ENCODE measurements at places on chromosomes 4 and X. TPM values are rescaled to one million over a fixed set of nuclear protein-coding genes. Genes with fewer than 3 reads are reported as not detected.

Gene XAGE3
- not detected for total RNA-seq

Gene GLRA3
- total RNA-seq, result not detected

Gene CDKL2
- 20.9 TPM for total RNA-seq

Gene RBMXL3
- not detected for total RNA-seq

Gene GAGE2A
- total RNA-seq, result not detected

GRCh38 chrX:131789664-131790063, 233.4 kb upstream of the STK26 start:
- H3K4me1 ChIP-seq, result no peaks in the 10 kb centered on the region
- H3K27ac ChIP-seq, result no peak overlapping the region
- no peak overlapping the region for H3K4me3 ChIP-seq
- H3K27me3 ChIP-seq, result no peaks in the 10 kb centered on the region
- no peak for DNase-seq

DNA sequence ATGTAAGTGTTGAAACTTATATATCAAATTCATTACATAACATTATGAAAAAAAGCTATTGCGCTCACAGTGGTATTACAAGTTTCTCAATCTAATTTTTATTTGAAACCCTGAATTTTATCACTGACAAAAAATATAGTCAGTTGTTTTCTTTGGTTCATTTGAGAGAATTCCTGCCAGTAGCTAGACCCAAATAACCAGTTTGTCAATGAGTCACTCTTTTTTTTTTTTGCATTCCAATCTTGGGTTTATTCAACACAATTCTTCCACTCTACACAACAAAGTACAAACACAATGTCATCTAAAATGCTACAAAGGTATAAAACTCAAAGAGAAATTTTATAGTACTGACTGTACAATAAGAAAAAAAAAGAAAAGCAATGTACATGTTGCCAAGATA, 13.1 kb downstream of the HPF1 start:
- no peak overlapping the region for H3K4me3 ChIP-seq
- DNase-seq, result no peak
- peaks cover 37% of the 10 kb centered on the region for H3K36me3 ChIP-seq
- H3K4me1 ChIP-seq, result no peaks in the 10 kb centered on the region
- no peak overlapping the region for H3K27ac ChIP-seq
- H3K27me3 ChIP-seq, result no peaks in the 10 kb centered on the region

DNA sequence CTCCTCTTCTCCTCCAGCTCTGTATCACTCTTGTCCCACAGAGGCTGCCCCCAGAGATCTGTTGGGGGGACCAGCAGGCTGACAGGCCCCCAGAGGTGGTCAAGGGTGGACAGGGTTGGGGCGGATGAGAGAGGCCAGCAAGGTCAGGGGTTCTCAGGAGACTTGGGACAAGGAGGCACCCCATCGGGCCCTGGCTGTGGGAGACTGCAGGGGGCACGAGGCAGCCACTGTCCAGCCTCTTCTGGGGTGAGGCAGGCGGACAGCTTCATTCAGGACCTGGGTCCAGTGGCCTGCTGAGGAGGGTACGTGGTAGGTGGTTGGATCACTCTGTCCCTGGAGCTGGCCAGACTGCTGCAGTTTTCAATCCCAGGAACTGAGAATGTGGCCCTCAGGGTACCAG, 24.6 kb downstream of the ETDB start:
- no peak for DNase-seq
- no peaks in the 10 kb centered on the region for H3K27me3 ChIP-seq
- no peak overlapping the region for H3K4me3 ChIP-seq
- H3K36me3 ChIP-seq, result no peaks in the 10 kb centered on the region

GRCh38 chr4:68129793-68130192, at the start of gene TMPRSS11F:
Gene TMPRSS11F, minus strand, starts transcription at chr4:68129869. Its CDS starts 49 bp downstream, at chr4:68129820.
- no peak for DNase-seq
- H3K4me1 ChIP-seq, result no peaks in the 10 kb centered on the region
- H3K27me3 ChIP-seq, result no peaks in the 10 kb centered on the region
- H3K27ac ChIP-seq, result no peak within 1 kb of the TSS
- H3K36me3 ChIP-seq, result no peaks in the 10 kb centered on the region
- H3K4me3 ChIP-seq, result no peak within 1 kb of the TSS

GRCh38 chrX:97065973-97066372, 182.3 kb downstream of the RPA4 start:
- no peaks in the 10 kb centered on the region for H3K27me3 ChIP-seq
- DNase-seq, result no peak
- no peak overlapping the region for H3K4me3 ChIP-seq
- H3K36me3 ChIP-seq, result no peaks in the 10 kb centered on the region

GRCh38 chr4:2816401-2816954, 23.6 kb downstream of the SH3BP2 start:
- H3K27me3 ChIP-seq, result no peaks in the 10 kb centered on the region
- DNase-seq, result no peak
- no peak overlapping the region for H3K4me3 ChIP-seq
- peaks cover 22% of the 10 kb centered on the region for H3K36me3 ChIP-seq

All from lower lobe of right lung (tissue), 2 donors.